Cardiac septum (tissue), 1 donor: ENCODE measurements at places on chromosomes 3 and 15. TPM values are rescaled to one million over a fixed set of nuclear protein-coding genes. Genes with fewer than 3 reads are reported as not detected.

Gene NRG4
- total RNA-seq: not detected

Gene CTXN2
- not detected for total RNA-seq

Gene ZNF148
- 44.2 TPM for total RNA-seq

Gene OXTR
- total RNA-seq: 0.30 TPM

Gene DGKG
- 48.7 TPM for total RNA-seq

Gene TMC3
- total RNA-seq: not detected

Gene PLA1A
- total RNA-seq: 2.0 TPM

Gene SAMMSON
- total RNA-seq: 0.27 TPM

Gene ARL14
- total RNA-seq: not detected

- DNase-seq: no peak
Observed at GRCh38 chr3:122427857-122428471, 12.1 kb upstream of the WDR5B start.

DNA sequence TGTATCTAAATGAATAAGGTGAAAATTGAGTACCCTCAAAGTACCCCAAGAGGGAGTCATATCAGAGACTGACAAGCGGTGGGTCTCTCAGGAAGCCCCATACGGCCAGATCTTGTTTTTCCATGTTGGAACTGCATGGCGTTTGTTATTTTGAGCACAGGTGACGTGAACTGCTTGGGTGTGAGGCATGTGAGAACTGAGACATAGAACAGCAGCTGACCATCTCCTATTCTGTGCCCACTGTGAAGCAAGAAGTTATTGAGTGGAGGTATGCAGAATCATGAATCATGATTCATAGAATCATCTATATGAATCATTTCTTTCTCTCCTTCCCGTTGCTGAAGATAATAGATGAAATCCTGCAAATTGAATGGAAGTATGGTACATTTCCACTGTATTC lies 4.6 kb downstream of the VPS8 start:
- no peak for DNase-seq

GRCh38 chr3:46670891-46671427 lies 22.5 kb downstream of the ALS2CL start:
- peak; percentile 66 for DNase-seq

DNA sequence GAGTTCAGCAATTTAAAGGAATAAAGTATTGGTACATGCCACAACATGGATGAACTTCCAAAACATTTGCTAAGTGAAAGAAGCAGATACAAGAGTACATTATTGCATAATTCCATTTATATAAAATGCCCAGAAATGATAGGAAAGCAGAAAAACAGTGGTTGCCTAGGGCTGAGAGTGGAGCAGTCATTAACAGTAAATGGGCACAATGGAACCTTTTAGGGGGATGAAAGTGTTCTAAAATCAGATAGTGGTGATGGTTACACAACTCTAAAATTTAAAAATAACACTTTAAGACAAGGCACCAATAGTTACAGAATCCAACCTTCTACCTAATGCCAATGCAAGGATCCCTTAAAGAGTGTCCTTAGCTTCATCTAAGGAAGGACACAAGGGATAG lies 34.6 kb downstream of the MSL2 start:
- no peak for DNase-seq

- no peak for DNase-seq
Observed at GRCh38 chr3:151155409-151156128, 47.4 kb downstream of the GPR171 start.

DNA sequence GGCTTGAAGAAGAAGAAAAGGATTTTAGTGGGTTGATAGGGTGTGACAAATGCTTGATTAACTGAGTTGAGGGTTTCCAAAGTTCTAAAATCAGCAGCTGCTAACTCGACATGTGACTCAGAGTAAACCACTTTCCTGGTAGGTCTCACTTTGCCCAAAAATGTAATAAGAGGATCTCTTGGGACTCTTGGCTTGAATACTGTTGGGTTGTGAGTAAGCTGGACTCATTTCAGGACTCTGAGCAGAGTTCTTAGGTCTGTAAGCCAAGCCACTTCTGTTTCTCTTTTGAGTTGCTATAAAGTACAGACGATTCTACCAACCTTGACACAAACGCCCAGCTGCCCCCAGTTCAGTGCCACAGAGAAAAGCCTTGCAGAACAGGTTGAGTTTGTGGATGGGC lies 241.1 kb downstream of the ZNF621 start:
- DNase-seq: no peak

- DNase-seq: no peak
Observed at GRCh38 chr3:191397771-191398170, 63.2 kb upstream of the PYDC2 start.

DNA sequence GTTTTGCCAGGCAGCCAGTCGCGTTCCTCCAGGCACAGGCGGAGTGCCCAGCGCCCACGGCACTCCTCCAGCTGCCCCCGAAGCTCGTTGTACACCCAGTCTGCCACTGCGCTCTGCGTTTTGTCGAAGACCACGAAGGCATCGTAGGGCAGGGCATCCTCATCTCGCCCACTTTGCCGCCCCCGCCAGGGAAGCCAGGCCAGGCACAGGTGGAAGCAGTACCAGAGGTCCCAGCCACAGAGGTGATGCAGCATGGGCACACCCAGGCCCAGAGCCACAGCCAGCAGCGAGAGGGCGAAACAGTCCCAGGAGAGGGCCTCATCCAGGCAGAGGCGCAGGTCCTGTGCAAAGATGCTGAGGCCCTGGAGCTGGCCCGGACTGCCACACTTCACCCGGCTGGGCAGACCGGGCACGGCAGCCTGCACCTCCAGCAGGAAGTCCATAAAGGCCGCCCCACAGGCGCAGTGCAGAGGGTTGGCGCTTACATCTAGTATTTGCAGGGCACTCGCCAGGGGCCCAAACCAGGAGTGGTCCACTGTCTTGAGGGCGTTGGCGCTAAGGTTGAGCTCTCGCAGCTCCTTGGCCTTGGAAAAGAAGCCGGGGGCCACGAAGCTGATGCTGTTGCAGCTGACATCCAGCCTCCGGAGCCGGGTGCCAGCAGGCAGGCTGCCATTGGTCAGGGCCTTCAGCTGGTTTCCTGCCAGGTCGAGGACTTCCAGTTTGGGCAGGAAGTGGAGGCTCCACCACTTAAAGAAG lies 3.7 kb downstream of the TLR9 start:
- no peak for DNase-seq

DNA sequence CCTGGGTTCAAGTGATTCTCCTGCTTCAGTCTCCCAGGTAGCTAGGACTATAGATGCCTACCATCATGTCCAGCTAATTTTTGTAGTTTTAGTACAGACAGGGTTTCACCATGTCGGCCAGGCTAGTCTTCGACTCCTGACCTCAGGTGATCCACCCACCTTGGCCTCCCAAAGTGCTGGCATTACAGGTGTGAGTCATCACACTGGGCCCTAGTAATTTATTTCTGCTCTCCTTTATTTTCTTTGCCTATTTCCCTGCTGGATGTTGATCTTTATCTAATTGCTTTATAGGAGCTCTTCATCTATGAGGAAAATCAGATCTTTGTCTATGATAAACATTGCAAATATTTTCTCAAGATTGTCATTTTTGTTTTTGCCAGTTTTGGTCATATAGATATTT lies 31.7 kb downstream of the UQCC5 start:
- DNase-seq: no peak

- no peak for DNase-seq
Observed at GRCh38 chr3:66103729-66104128, 65.0 kb upstream of the MAGI1 start.

- no peak for DNase-seq
Observed at GRCh38 chr3:29317659-29318173, 36.8 kb downstream of the RBMS3 start.

- DNase-seq: no peak
Observed at GRCh38 chr15:39884351-39884750, 35.7 kb downstream of the GPR176 start.

GRCh38 chr3:109743981-109744380 lies 406.6 kb upstream of the DPPA4 start:
- no peak for DNase-seq

DNA sequence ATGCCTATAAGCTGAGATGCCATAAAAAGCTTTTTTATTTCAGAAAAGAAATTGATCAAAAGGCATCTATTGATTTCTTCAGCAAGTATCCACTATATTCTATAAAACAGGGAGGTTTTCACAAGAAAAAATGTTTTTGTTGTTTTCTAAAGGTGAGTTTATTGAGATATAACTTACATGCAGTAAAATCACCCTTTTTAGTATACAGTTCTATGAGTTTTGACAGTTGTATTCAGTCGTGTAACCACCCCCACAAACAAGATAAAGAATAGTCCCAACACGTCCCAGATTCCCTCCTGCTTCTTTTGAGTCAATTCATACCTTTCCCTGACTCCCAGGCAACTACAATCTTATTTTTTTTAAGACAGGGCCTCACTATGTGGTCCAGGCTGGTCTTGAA lies 7.8 kb downstream of the INTS14 start:
- DNase-seq: no peak

GRCh38 chr3:136067211-136067610 lies 101.7 kb downstream of the PPP2R3A start:
- DNase-seq: no peak

GRCh38 chr15:60223176-60223575 lies 174.6 kb downstream of the ANXA2 start:
- no peak for DNase-seq

- peak; percentile 80 for DNase-seq
Observed at GRCh38 chr3:48634661-48635221, 520 bp downstream of the SLC26A6 start.

GRCh38 chr3:104040896-104041295 lies 1325.8 kb upstream of the ALCAM start:
- DNase-seq: no peak
